ENCODE measurements at places on chromosomes 6 and 20. TPM values are rescaled to one million over a fixed set of nuclear protein-coding genes. Genes with fewer than 3 reads are reported as not detected.

HLA-G gene
- total RNA-seq = 0.15 TPM

TSPO2 gene
- not detected for total RNA-seq

ZBTB24 gene
- total RNA-seq = 5.3 TPM

LY6G6C gene
- not detected for total RNA-seq

DNA sequence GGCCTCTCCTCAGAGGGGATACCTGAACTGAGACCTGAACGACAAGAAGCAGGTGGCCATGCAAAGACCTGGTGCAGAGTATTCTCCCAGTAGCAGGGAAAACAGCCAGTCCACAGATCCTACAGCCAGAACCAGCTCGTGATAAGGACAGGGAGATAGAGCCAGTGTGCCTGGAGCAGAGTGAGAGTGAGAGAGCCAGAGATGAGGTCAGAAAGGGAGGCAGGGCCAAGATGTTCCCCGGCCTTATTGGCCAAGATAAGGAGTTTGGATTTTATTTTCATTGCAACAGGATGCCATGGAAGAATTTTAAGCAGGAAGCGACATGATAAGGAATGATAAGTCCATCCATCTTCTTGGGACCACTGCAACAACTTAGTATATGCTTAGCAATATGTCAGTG lies 111.8 kb downstream of the UBE3D start:
- H3K27me3 ChIP-seq = no peaks in the 10 kb centered on the region
- no peak overlapping the region for H3K27ac ChIP-seq
- no peak overlapping the region for H3K4me3 ChIP-seq

DNA sequence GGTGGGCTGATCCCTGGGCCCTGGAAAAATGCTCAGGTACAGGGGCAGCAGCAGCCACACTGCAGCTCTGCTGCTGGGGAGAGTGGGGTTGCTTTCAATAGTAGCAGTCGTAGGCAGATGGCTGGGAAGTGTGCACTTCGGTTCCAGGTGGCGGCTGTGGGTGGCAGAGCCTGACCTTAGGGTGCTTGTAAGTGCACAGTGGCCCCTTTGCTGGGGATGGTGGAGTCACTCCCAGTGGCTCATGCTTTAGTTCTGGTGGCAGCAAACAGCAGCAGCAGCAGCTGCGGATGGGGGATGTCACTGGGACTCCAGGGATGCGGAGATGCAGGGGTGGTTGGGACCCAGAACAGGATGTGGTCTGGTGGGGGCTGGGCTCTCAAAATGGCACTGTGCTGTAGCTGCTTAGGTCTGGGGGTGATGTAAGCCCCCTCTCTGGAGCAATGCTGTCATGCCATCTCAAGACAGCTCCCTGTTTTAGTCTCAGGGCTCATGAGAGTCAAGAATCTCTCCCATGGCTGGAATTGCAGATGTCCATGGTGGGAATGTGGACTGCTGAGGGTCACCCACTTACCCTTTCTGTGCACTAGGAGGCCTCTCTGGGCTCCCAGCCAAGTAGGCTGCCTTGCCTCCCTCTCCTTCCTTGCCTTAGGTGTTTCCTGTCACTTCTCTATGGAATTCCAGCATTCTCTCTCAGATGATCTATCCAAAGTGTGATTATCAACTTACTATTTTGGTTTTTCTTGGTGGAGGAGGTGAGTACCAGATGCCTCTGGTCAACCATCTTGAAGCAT lies 146.7 kb upstream of the SLC22A23 start:
- no peaks in the 10 kb centered on the region for H3K27me3 ChIP-seq
- DNase-seq = no peak
- H3K4me1 ChIP-seq = no peaks in the 10 kb centered on the region

DNA sequence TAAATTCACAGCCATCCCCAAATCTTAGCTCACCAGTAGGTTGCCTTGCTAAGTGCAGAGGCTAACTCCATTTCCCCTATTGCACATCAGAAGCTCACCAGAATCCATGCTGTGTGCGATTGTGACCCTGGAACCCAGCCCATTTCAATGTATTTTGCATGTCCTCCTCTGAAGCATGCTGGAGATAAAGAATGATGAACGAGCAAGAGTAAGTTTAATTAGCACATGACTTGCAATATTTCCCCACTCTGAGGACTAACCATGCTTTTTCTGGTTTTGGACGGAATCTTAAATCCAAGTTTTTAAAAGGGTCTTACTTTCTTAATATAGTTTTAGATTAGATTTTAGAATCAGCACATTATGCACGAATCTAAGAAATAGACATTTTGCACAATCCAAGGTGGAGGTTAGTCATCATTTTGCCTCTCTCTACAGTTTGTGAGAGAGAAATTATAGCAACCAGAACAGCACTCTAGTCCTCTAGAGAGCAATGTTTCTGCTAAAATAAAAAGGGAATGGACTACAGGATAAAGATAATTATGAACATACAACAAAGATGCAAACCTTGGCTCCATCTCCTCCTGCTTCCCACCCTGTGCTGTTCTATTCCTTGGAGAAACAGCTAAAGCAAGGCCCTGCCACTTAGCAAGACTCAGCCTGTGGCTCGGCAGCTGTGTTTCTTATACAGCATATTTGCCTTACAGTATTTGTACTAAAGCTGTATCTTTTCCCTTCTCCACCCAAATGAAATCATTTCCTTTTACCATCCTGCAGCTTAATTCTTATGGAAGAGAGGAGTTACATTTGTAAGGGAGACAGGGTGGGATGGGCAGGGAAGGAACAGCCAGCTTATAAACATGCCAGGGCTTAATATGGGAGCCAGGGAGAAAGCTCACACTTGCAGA lies 24.9 kb upstream of the LAMA4 start:
- no peak overlapping the region for H3K27ac ChIP-seq
- no peaks in the 10 kb centered on the region for H3K4me1 ChIP-seq
- H3K27me3 ChIP-seq = no peaks in the 10 kb centered on the region
- DNase-seq = no peak
- H3K4me3 ChIP-seq = no peak overlapping the region

- no peaks in the 10 kb centered on the region for H3K4me1 ChIP-seq
- no peaks in the 10 kb centered on the region for H3K27me3 ChIP-seq
- no peak for DNase-seq
These were observed 48.5 kb upstream of the HACE1 start for GRCh38 chr6:104908031-104908887.

DNA sequence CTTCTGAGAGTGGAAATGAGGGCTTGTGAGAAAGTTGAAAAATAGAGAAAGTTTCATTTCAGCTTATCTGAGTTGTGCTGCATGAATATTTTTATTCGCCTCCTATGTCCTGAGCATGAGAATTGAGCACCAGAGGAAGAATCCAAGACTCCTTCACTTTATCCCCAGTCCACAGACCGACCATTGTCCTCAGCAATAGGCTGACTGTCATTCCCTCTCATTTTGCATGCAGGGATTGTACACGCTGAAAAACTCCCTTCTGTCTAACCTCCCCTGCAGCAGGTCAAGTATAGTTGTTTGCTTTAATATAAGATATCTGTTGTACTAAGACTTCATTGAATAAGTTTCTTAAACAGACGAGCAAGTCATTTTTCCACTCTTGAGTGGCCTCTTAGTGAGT lies 437.6 kb downstream of the PRKN start:
- no peak for DNase-seq
- no peak overlapping the region for H3K27ac ChIP-seq
- H3K36me3 ChIP-seq = no peaks in the 10 kb centered on the region

All from psoas muscle (tissue), 8 donors.